HFFc6 (cell line): ENCODE measurements at places on chromosomes 11 and 22.

- no peaks in the 10 kb centered on the region for H3K4me1 ChIP-seq
- DNase-seq: no peak
- H3K27me3 ChIP-seq: peaks cover 17% of the 10 kb centered on the region
- no peak overlapping the region for H3K4me3 ChIP-seq
- H3K27ac ChIP-seq: no peak overlapping the region
These were observed 83.3 kb downstream of the MED15 start for GRCh38 chr22:20590477-20591294.

- H3K36me3 ChIP-seq: peaks cover 4% of the 10 kb centered on the region; the same call in 1 of the 2 replicates
- DNase-seq: no peak
- peaks cover 23% of the 10 kb centered on the region for H3K4me1 ChIP-seq
- no peaks in the 10 kb centered on the region for H3K27me3 ChIP-seq
- H3K27ac ChIP-seq: peak overlapping the region; percentile 9; the same call in 1 of the 2 replicates
These were observed 1.2 kb downstream of the DENND6B start for GRCh38 chr22:50325444-50326224.

DNA sequence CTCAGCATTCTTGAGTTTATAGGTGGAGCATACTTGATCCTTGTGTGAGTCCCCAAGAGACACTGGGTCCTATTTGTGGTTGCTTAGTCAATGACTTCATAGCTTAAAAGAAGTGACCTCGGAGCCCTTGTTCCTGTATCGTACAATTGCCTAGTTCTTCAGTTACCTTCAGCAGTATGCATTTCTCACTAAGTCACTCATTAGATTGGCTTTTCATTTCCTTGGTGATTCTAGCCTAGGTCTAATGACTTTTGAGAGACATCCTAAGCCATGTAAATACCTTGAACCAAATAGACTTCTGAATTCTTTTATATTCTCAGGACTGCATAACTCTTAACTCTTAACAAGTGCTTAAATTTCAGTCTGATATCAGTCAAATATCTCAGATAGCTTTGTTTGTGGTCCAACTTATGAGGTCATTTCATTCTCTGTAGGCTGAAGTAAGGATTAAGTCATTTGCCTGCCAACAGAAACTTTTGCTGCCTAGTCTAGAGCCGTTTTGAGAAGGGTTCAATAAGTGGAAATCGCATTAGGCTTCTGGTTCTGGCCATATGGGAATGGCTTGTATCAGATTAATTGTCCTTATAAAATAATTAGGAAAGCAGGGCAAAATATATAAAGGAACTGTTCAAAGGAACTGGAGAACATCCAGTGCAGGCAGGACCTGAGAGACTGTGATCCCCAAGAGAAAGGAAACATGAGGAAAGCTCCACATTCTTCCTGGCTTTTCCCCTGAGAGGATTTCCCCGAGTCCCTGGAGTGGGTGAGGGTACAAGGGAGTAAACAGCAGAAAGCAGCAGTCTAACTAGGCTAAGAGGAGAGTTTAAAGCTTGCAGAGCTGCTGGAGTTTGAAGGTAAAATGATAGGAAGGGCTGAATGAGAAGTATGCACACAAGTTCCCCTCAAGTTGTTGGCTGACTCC is 39.9 kb downstream of the TRAF6 start:
- H3K27ac ChIP-seq: peak overlapping the region; percentile 66
- peak; percentile 59 for DNase-seq
- peak overlapping the region; percentile 23 for H3K4me3 ChIP-seq
- peaks cover 63% of the 10 kb centered on the region for H3K4me1 ChIP-seq
- H3K36me3 ChIP-seq: peaks cover 16% of the 10 kb centered on the region
- H3K27me3 ChIP-seq: peaks cover 4% of the 10 kb centered on the region

- no peaks in the 10 kb centered on the region for H3K27me3 ChIP-seq
- peak overlapping the region; percentile 84 for H3K27ac ChIP-seq
- no peaks in the 10 kb centered on the region for H3K36me3 ChIP-seq
- no peak for DNase-seq
These were observed 80.2 kb downstream of the CCDC34 start for GRCh38 chr11:27282806-27283205.

DNA sequence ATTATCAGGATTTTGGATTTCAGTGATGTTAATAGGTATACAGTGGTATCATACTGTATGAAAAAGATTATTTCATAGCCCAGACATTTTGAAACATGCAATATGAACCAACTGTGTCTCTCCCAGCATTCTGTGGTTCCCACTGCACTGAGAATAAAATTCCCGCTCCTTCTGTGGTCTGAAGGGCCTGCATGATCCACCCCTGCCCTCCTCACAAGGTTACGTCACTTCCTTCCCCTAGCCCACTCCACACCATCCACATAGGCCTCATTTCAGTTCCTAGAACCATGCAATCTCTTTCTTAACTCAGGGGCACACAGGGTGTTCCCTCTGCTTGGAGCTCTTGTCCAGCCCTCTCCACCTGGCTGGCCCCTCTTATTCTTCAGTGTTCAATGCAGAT is 103.1 kb downstream of the TSPAN18 start:
- no peak overlapping the region for H3K4me3 ChIP-seq
- no peaks in the 10 kb centered on the region for H3K36me3 ChIP-seq
- H3K27ac ChIP-seq: no peak overlapping the region
- peaks cover 68% of the 10 kb centered on the region for H3K27me3 ChIP-seq
- no peak for DNase-seq

GRCh38 chr22:27560781-27561180 is 240.8 kb downstream of the MN1 start:
- H3K27ac ChIP-seq: no peak overlapping the region
- H3K27me3 ChIP-seq: peaks cover 38% of the 10 kb centered on the region
- H3K4me1 ChIP-seq: no peaks in the 10 kb centered on the region
- H3K4me3 ChIP-seq: no peak overlapping the region
- DNase-seq: no peak
- H3K36me3 ChIP-seq: no peaks in the 10 kb centered on the region

DNA sequence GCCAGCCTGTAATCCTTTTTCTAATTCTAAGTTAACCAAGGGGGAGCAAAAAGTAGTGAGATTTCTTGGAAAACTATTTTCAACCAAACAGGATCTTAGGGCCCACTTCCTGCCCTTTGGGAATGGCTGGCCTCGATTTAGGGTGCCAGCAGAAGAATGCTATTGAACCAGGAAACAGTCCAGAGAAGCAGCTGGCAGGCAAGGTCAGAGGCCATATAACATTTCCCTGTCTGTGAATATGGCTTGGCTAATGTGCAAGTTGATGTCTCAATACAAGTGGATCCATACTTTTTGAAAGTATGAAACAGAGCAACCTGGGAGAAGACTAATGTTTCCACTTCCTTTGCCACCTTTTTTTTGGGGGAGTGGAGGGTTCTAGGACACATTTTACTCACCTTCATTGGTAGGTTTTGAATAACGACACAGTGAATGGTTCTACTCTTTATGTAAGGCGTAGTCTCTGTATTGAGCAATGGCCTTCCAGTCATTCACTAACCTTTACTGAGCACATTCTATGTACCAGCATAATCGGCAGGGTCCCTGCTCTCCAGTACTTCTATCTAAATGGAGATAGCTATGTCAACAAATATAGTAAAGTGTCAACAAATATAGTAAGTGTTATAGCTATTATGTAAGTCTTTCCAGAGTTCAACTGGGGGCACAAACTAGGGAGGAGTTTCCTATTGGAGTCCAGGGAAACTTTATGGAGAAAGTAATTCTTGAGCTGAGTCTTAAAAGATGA is 34.2 kb upstream of the RRM1 start:
- no peak overlapping the region for H3K27ac ChIP-seq
- no peak for DNase-seq
- peaks cover 25% of the 10 kb centered on the region for H3K4me1 ChIP-seq
- no peaks in the 10 kb centered on the region for H3K27me3 ChIP-seq
- H3K36me3 ChIP-seq: no peaks in the 10 kb centered on the region

GRCh38 chr11:75508051-75508561 is 17.6 kb downstream of the GDPD5 start:
- peaks cover 18% of the 10 kb centered on the region for H3K27me3 ChIP-seq
- H3K4me1 ChIP-seq: no peaks in the 10 kb centered on the region
- DNase-seq: no peak
- H3K27ac ChIP-seq: no peak overlapping the region
- H3K4me3 ChIP-seq: no peak overlapping the region

- no peak overlapping the region for H3K27ac ChIP-seq
- peaks cover 11% of the 10 kb centered on the region for H3K27me3 ChIP-seq
- H3K36me3 ChIP-seq: peaks cover 7% of the 10 kb centered on the region; the same call in 1 of the 2 replicates
- no peak for DNase-seq
These were observed 249.8 kb upstream of the BLID start for GRCh38 chr11:122365610-122366360.

DNA sequence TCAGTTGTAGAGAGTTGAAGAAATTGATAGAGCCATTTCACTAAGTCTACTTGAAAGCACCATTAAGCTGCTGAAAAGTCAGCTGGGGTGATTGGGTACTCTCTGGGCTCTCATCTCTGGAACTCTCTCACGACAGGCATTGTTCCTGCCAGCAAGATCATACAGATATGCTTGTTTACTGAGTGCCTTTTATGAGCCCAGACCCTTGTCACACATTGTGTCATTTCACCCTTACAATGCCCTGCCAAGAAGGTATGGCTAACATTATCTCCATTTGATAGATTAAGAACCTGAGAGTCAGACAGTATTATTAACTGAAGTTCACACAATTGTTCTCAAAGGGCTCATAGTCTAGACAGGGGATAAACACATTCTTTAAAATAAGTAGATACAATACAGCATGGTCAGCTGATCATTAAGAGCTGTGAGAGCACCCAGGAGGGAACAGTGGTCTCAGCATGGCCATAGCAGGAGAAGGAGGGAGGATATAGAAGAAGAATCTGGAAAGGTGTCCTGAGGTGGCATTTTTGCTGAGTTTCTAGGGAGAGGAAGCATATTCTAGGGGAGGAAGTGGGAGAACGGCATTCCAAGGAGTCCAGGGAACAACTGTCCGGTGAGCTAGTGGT is 580.5 kb downstream of the INSC start:
- no peaks in the 10 kb centered on the region for H3K4me1 ChIP-seq
- H3K36me3 ChIP-seq: no peaks in the 10 kb centered on the region; the same call in 1 of the 2 replicates
- peaks cover 1% of the 10 kb centered on the region; the same call in 1 of the 2 replicates for H3K27me3 ChIP-seq
- no peak for DNase-seq
- H3K27ac ChIP-seq: no peak overlapping the region

- H3K4me1 ChIP-seq: no peaks in the 10 kb centered on the region
- H3K27ac ChIP-seq: no peak overlapping the region
- no peak overlapping the region for H3K4me3 ChIP-seq
- H3K27me3 ChIP-seq: peaks cover 10% of the 10 kb centered on the region
These were observed 6.9 kb downstream of the NAALADL1 start for GRCh38 chr11:65051398-65051858.

DNA sequence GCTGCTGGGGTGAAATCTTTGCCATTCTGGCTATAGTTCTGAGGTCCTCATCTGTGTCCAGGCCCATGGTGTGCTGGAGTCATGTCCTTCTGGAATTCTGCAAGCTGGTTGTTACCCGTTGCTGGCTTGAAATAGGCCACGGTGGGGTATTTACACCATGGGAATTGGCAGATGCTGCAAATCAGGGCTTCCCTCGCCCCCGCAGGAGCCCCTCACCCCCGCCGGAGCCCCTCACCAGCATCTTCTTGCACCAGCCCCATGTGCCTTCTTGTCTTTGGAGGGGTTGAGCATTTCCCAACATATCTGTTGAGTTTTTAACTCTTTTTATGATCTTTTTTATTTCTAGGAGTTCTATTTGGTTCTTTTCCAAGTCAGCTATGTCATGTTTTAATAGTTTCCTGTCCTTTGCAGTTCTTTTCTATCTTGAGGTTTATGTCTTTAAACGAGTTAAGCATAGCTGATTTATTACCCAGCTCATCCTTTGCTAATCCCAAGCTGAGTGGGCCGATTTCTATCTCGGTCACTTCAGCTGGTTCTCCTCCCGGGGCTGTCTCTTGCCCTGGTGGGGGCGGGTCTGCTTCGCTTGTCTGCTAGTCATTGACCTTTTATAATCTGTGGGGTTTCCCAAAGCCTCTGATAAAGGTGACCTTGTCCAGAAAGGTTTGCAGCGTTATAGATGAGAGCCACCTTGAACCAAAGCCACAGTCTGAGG is 17.6 kb downstream of the ANO1 start:
- DNase-seq: peak; percentile 59
- peaks cover 15% of the 10 kb centered on the region for H3K4me1 ChIP-seq
- no peak overlapping the region for H3K4me3 ChIP-seq
- H3K36me3 ChIP-seq: no peaks in the 10 kb centered on the region
- peaks cover 67% of the 10 kb centered on the region for H3K27me3 ChIP-seq

DNA sequence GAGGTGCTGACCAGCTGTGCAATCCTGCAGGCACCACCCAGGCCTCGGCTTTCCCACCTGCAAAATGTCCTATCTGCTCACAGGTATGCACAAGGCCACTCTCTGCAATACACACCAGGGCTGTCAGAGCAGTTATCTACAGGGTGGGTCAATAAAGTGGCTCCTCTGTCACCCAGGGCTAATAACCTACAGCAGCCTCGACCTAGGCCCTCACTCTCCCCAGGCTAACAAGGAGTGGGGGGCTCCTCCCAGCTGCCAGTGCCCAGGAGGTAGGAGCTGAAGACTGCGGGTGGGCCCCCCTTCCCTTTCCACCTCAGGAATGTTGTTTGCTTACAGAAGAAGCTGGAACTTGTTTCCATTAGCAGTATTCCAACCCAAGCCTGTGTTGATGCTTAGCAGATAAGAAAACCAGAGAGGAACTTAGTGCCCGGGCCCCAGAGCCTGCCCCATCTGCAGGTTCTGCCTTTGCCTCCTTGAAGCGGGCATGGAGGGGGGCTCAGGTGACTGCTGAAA is 26.8 kb downstream of the MYH9 start:
- no peak for DNase-seq
- peak overlapping the region; percentile 83 for H3K4me3 ChIP-seq
- H3K4me1 ChIP-seq: peaks cover 99% of the 10 kb centered on the region
- peaks cover 52% of the 10 kb centered on the region for H3K36me3 ChIP-seq
- H3K27me3 ChIP-seq: peaks cover 15% of the 10 kb centered on the region

DNA sequence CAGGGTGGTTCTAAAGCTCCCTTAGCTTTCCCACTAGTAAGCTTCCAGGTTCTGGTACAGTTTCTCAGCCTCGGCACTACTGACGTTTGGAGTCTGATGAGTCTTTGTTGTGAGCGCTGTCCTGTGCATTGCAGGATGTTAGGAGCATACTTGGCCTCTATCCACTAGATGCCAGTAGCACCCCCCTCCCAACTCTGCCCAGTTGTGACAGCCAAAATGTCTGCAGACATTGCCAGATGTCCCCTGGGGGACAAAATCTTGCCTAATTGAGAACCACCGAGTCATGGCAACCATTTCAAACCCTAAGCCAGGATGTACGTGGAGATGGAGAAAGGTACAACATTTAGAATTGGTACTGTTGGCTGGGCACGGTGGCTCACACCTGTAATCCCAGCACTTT is 68.7 kb downstream of the PTPRJ start:
- no peaks in the 10 kb centered on the region for H3K36me3 ChIP-seq
- H3K27me3 ChIP-seq: no peaks in the 10 kb centered on the region
- H3K4me1 ChIP-seq: peaks cover 48% of the 10 kb centered on the region
- no peak for DNase-seq
